Stomach (tissue), 19 donors: ENCODE measurements at places on chromosomes 5 and 9.

GRCh38 chr9:89036891-89037290 lies 45.6 kb downstream of the S1PR3 start:
- DNase-seq, result no peak
- H3K36me3 ChIP-seq, result no peaks in the 10 kb centered on the region
- no peak overlapping the region for H3K4me3 ChIP-seq
- H3K4me1 ChIP-seq, result no peaks in the 10 kb centered on the region
- no peak overlapping the region for H3K27ac ChIP-seq

GRCh38 chr9:133129001-133129795 lies 8.2 kb upstream of the RALGDS start:
- no peak overlapping the region for H3K4me3 ChIP-seq
- peaks cover 77% of the 10 kb centered on the region for H3K4me1 ChIP-seq
- H3K27ac ChIP-seq, result peak overlapping the region; percentile 38
- H3K27me3 ChIP-seq, result no peaks in the 10 kb centered on the region

- no peaks in the 10 kb centered on the region for H3K4me1 ChIP-seq
- no peaks in the 10 kb centered on the region for H3K36me3 ChIP-seq
- no peak overlapping the region for H3K27ac ChIP-seq
- H3K4me3 ChIP-seq, result no peak overlapping the region
- no peak for DNase-seq
- no peaks in the 10 kb centered on the region for H3K27me3 ChIP-seq
Measured at GRCh38 chr9:116377179-116377798, 223.7 kb downstream of the PAPPA start.

GRCh38 chr9:136673975-136674785 lies 11.5 kb downstream of the EGFL7 start:
- peaks cover 13% of the 10 kb centered on the region for H3K27me3 ChIP-seq
- peaks cover 18% of the 10 kb centered on the region for H3K4me1 ChIP-seq

DNA sequence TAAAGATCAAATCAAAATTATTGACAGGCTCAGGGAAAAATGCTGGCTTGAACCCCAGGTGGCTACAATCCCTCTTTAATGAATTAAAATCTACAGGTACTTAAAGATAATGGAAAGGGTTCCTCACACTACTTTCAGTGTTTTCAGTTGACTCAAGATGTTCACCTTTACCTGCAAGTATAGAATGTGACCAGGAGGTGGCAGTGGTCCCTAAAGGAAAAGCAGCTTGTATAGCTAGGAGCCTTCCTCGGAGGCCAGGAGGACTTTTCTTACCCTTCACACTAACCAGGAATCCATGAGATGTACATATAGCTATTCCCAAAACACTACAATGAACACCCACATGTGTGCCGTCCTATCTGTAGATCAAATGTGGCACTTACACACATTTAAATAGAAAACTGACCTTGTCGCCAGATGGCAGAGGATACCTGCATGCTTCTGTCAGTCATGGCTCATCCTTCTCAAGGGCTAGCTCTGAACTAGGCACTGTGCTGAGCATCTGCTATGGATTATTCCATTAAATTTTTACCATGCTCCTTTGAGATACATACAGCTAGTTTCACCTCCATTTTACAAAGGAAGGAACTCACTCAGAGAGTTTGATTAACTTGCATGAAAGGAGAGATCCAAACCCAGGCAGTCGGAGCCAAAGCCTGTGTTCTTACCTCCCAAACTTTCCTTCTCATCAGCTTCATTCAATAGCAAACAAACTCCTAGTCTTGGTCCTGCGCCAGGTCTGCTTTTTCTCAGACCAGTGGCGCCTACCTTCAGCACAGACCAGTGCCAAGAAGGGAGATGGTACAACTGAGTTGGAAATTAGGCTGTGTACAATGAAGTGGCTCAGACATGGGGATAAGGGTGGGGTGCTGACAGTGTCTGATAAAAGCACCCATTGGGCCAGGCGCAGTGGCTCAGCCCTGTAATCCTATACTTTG lies 24.5 kb downstream of the C9orf152 start:
- H3K4me3 ChIP-seq, result no peak overlapping the region
- no peak overlapping the region for H3K27ac ChIP-seq
- H3K4me1 ChIP-seq, result peaks cover 9% of the 10 kb centered on the region

- H3K27ac ChIP-seq, result no peak overlapping the region
- H3K4me1 ChIP-seq, result peaks cover 16% of the 10 kb centered on the region
- no peak for DNase-seq
Measured at GRCh38 chr5:39577529-39577928, 152.7 kb upstream of the DAB2 start.

DNA sequence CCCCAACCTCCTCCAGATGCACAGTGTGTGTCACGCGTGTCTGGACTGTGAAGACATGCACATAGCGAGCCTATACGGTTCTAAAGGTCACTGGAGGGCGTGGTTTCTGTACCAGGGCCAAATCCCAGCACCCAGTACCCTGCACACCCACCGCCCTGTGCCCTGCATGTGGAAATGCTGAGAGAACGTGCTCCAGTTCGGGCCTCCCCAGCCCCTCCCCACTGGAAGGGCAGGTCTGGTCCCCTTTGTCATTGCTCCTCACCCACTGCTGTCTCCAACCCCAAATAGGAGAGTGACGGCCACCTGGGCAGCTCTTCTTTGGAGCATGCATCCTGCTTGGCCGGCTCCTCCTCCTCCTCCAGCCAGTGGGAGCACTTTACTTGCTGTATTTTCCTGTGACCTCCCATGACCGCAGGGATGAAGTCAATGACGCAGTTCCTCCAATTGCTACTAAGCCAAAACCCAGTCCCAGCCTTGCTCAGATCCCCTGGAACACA lies 116.7 kb downstream of the WNK2 start:
- no peaks in the 10 kb centered on the region for H3K27me3 ChIP-seq
- H3K4me3 ChIP-seq, result no peak overlapping the region
- H3K4me1 ChIP-seq, result no peaks in the 10 kb centered on the region
- H3K27ac ChIP-seq, result no peak overlapping the region
- no peaks in the 10 kb centered on the region for H3K36me3 ChIP-seq

GRCh38 chr9:134385915-134386314 lies 59.7 kb downstream of the RXRA start:
- H3K27ac ChIP-seq, result no peak overlapping the region
- H3K4me1 ChIP-seq, result peaks cover 96% of the 10 kb centered on the region
- H3K36me3 ChIP-seq, result no peaks in the 10 kb centered on the region
- DNase-seq, result no peak

GRCh38 chr9:120692901-120693699 lies 21.2 kb downstream of the MEGF9 start:
- DNase-seq, result peak; percentile 57
- H3K4me1 ChIP-seq, result peaks cover 57% of the 10 kb centered on the region
- H3K36me3 ChIP-seq, result no peaks in the 10 kb centered on the region
- H3K27me3 ChIP-seq, result no peaks in the 10 kb centered on the region
- H3K4me3 ChIP-seq, result no peak overlapping the region

- H3K4me1 ChIP-seq, result peaks cover 8% of the 10 kb centered on the region
- H3K4me3 ChIP-seq, result no peak overlapping the region
- H3K27ac ChIP-seq, result peak overlapping the region; percentile 59
- no peaks in the 10 kb centered on the region for H3K27me3 ChIP-seq
- H3K36me3 ChIP-seq, result no peaks in the 10 kb centered on the region
Measured at GRCh38 chr9:120942186-120943001, 15.8 kb upstream of the TRAF1 start.

DNA sequence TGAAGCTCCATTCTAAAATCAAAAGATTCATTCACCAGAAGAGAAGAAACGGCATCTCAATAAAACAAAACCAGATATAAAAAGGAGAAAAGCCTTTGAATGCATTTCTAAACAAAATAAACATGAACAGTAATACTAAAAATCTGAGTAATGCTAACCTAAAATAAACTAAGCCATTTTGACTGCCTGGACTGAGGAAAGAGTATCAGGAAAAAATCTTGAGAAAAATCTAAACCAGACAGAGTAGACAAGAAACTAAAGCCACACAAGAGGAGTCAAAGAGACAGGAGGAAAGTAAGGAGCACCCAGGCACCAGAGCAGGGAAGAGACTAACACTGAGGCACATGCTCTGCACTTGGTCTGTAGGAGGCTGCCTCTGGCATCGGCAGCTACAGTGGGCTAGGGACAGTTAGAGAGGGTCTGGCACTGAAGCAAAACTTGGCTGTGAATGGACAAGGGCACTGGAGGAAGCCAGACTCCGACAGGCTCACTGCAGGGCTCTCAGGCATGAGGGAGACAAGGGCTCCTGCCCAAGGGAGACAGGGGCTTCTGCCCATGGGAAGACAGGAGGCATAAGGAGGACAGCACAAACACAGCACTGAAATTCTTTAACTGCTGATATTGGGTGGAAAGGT lies 50.2 kb downstream of the DROSHA start:
- no peak overlapping the region for H3K4me3 ChIP-seq
- no peak overlapping the region for H3K27ac ChIP-seq
- no peaks in the 10 kb centered on the region for H3K27me3 ChIP-seq
- no peaks in the 10 kb centered on the region for H3K4me1 ChIP-seq

GRCh38 chr9:123851851-123852250 lies 78.1 kb downstream of the DENND1A start:
- H3K36me3 ChIP-seq, result no peaks in the 10 kb centered on the region
- no peaks in the 10 kb centered on the region for H3K4me1 ChIP-seq
- no peak for DNase-seq
- no peak overlapping the region for H3K27ac ChIP-seq
- H3K27me3 ChIP-seq, result no peaks in the 10 kb centered on the region
- no peak overlapping the region for H3K4me3 ChIP-seq

GRCh38 chr5:76329346-76329745 lies 73.7 kb upstream of the IQGAP2 start:
- no peak for DNase-seq
- peaks cover 3% of the 10 kb centered on the region for H3K4me1 ChIP-seq
- no peak overlapping the region for H3K4me3 ChIP-seq
- H3K27me3 ChIP-seq, result no peaks in the 10 kb centered on the region

GRCh38 chr5:148966348-148966747 lies 96.5 kb downstream of the SH3TC2 start:
- peaks cover 8% of the 10 kb centered on the region for H3K4me1 ChIP-seq
- no peaks in the 10 kb centered on the region for H3K36me3 ChIP-seq
- no peaks in the 10 kb centered on the region for H3K27me3 ChIP-seq
- H3K27ac ChIP-seq, result peak overlapping the region; percentile 63
- H3K4me3 ChIP-seq, result no peak overlapping the region

DNA sequence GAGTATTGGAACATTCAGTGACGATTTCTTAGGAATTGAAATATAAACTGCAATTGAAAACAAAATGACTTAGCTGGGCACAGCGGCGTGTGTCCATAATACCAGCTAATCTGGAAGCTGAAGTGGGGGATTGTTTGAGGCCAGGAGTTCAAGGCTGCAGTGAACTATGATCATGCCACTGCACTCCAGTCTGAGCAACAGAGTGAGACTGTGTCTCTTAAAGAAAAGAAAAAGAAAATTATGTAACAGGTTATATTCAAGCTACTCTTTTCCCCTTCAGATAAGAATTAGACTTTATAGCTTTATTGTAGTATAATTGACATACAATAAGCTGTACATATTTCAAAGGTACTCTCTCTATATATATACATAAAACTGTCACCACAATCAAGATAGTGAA lies 6.4 kb downstream of the SLC26A2 start:
- no peaks in the 10 kb centered on the region for H3K27me3 ChIP-seq
- DNase-seq, result no peak
- H3K36me3 ChIP-seq, result no peaks in the 10 kb centered on the region
- H3K4me3 ChIP-seq, result no peak overlapping the region

DNA sequence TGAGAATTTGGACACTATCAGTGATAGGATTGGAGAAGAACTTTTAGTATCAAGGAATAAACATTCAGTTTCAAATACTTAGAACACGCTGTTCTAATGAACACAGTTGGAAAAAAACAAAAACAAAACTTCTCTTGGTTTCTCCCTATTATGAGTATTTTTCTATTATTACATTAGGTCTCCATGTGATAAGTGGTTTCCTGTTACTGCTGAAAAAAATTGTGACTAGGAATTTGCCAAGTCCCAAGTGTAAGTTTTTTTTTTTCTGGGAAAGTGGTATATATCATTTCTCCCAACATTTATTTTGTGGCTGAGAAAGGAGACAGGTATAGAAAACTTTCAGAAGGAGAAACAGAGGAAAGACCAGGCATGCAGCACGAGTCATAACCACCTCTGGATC lies 41.1 kb downstream of the PCSK1 start:
- H3K36me3 ChIP-seq, result no peaks in the 10 kb centered on the region
- H3K4me3 ChIP-seq, result no peak overlapping the region
- no peak overlapping the region for H3K27ac ChIP-seq
- no peaks in the 10 kb centered on the region for H3K27me3 ChIP-seq
- H3K4me1 ChIP-seq, result no peaks in the 10 kb centered on the region

DNA sequence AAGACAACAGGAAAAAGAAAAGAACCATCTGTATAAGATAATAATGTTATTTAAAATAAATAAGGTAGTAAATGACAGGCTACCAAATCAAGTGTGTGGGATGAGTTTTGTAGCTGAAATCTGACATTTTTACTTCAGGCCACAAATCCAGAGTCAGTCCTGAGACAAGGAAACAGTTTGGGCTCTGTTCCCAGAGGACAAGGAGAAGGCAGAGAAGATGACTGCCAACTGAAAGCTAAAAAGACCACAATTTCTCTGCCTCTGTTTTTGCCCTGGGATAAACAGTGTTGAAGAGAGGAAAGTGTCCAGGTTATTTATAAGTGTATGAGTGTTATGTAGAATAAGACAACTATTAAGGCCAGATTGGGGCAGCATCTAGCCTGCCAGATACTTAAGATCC lies 180.5 kb downstream of the NFIB start:
- no peak overlapping the region for H3K4me3 ChIP-seq
- no peaks in the 10 kb centered on the region for H3K36me3 ChIP-seq
- peaks cover 17% of the 10 kb centered on the region for H3K4me1 ChIP-seq
- no peaks in the 10 kb centered on the region for H3K27me3 ChIP-seq

- no peak overlapping the region for H3K27ac ChIP-seq
- H3K36me3 ChIP-seq, result no peaks in the 10 kb centered on the region
- peaks cover 10% of the 10 kb centered on the region for H3K4me1 ChIP-seq
- H3K4me3 ChIP-seq, result no peak overlapping the region
- no peaks in the 10 kb centered on the region for H3K27me3 ChIP-seq
- no peak for DNase-seq
Measured at GRCh38 chr5:138245717-138246116, 28.7 kb downstream of the GFRA3 start.
